ENCODE measurements at places on chromosomes 7 and 10. TPM values are rescaled to one million over a fixed set of nuclear protein-coding genes. Genes with fewer than 3 reads are reported as not detected.

DNA sequence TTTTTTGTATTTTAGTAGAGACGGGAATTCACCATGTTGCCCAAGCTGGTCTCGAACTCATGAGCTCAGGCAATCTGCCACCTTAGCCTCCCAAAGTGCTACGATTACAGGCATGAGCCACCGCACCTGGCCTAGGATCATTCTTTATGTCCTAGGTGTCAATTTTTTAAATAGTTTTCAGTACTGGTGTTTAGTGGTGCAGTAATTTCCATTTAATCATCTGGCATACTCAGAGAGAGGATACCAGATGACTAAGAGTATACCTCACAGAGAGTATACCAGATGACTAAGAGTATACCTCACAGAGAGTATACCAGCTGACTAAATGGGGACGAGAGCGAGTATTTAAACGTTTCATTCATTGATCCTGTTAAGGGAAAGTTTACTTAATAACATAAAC lies 37.3 kb upstream of the TMEM248 start:
- no peak for DNase-seq

GRCh38 chr7:143331179-143331801 lies 15.4 kb downstream of the CLCN1 start:
- DNase-seq, result no peak

DNA sequence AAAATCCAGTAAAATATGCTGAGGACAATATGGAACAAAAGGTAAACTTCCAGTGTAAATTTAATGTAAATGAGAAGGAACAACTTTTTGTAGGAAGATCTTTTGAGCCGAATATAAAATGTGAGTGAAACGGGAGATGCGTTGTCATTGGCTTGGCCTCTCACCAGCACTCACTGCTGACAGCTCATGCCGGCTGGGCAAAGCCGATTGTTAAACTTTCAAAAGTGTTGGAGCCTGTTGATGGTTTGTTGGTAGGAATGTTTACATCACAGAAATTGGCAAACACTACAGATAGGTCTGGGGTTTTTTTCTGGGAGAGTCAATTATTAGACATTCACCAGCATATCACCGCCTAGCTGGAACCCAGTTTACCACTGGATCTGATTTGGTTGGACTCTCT lies 6.1 kb downstream of the PSTK start:
- no peak for DNase-seq

DNA sequence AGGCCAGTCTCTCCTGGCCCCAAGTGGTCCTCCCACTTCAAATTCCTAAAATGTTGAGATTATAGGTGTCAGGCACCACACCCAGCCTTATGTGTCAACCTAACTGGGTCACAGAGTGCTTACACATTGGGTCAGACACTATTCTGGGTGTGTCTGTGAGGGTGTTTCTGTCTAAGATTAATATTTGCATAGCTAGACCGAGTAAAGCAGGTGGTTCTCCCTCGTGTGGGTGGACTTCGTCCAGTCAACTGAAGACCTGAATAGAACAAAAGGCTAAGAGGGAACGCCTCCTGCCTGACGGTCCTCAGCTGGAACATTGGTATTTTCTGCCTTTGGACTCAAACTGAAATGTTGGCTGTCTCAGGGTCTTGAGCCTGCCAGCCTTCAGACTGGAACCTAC lies 11.5 kb downstream of the PPIF start:
- DNase-seq, result peak; percentile 34

DNA sequence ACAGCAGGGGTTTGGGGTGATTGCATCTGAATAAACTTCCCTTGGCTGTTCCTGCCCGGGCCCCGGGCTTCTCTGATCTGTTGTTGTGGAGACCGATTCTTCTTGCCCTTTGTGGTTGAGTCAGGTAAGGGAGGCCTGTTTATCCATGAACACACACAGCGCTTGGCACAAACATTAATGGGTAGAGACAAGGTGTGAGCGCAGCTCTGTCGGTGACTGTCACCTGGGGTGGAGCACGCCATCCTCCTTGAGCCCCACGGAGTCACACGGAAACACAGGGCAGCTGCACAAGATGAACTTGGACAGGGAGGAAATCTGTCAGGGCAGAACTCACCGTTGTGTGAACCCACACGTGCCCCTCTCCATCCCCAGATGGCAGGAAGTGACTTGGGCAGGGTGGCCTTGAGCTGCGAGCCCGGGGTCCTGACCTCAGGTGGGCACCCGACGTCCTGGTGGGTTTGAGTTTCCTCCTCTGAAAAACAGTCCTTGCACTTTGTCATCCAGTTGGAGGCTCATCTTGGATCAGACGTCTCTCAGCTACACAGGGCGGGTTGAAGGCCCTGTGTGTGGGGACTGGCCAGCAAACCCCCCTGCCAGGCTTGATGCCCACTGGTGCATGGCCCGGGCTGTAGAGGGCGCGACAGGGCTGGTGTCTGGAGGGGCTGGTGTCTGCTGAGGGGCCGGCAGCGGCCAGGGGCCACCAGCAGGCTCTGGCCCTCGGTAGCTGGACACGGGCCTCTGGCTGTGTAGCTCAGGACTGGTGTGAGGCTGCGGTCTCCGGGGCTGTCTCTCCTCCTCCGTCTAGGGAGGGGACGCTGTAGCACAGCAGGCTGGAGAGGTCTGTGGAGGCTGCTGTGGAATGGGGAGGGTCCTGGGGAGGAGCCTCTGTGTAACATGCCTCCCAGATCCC lies 24.2 kb upstream of the SHH start:
- no peak for DNase-seq

DNA sequence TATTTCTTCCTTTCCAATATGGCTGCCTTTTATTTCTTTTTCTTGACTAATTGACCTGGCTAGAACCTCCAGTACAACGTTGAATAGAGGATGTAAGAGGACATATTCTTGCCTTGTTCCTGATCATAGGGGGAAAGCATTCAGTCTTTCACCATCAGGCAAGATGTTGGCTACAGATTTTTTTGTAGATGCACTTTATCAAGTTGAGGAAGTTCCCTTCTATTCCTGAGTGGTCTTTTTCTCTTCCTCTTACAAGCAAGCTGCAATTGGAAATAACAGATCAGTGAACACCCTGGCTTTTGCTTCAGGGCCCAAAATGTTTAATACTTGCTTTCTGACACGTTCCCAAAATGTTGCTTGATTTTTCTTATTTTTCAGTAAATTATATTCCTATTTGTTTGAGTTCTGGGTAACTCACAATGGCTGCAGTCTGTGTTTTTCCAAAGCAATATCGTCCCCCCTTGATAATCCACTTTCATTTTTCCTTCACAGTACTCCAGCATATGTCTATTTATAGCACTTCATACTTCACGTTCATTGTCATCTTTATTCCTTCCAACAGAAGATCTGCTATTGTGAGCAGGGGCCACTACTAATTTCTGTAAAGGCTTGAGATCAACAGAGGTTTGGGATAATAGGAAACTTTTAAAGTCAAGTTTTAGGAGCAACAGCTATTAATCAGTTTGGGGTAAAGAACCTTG lies 11.7 kb downstream of the CPEB3 start:
- DNase-seq, result no peak

DNA sequence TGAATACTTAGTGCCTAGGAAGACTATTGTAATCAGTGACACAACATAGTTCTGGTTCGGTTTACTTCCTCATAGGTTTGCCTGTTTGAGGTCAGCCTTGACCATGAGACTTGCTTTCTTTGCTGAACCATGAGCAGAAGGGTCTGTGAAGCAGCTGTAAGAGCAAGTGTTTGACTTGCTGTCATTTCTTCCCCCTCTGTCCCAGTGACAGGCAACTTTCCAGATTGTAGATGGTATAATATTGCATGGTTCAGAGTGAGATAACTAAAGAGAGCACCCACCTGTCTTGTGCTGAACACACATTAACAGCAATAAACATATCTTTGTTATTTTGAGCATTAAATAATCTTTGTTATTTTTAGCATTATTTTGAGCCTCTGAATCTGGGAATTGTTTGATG lies 9.3 kb upstream of the RTKN2 start:
- no peak for DNase-seq

GRCh38 chr10:47286591-47287315 lies 13.2 kb upstream of the GDF10 start:
- DNase-seq, result no peak

GRCh38 chr7:121116396-121116795 lies 127.9 kb downstream of the CPED1 start:
- DNase-seq, result no peak

GRCh38 chr10:125016611-125017202 lies 74.8 kb downstream of the ZRANB1 start:
- DNase-seq, result no peak

DNA sequence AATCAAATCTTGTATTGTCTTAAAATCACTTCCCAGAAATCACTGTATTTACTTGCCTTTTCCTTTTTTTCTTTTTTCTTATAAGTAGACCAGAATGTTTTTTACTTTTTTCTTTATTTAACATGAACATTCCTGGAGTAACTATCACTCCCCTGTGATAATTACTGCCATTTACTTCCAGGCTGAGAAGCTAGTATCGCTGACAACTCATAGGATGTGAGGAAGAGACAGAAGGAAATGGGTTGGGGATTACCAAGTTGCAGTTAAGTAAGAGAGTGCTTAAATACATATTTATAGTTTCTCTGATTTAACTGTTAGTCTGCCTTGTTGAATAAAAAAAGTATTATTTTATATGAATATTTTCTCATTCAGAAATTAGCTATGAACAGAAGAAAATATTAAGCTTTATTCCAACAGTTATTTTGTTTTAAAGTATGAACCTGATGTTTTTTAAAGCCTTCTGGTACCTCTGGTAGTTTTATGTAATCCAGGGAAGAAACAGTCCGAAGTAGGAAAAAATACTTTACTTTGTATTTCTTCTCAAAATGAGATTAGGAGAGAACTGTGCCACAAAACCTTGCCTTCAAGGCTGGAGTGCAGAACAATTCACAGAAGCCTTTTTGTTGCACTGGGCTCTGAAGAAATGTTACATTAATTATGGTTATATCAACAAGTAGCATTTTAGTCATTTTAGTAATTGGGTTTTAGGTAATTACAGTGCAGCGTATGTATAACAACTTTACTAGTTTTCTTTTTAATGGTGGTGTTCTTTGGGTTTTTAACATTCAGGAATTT lies 72.8 kb downstream of the SHOC2 start:
- no peak for DNase-seq

DNA sequence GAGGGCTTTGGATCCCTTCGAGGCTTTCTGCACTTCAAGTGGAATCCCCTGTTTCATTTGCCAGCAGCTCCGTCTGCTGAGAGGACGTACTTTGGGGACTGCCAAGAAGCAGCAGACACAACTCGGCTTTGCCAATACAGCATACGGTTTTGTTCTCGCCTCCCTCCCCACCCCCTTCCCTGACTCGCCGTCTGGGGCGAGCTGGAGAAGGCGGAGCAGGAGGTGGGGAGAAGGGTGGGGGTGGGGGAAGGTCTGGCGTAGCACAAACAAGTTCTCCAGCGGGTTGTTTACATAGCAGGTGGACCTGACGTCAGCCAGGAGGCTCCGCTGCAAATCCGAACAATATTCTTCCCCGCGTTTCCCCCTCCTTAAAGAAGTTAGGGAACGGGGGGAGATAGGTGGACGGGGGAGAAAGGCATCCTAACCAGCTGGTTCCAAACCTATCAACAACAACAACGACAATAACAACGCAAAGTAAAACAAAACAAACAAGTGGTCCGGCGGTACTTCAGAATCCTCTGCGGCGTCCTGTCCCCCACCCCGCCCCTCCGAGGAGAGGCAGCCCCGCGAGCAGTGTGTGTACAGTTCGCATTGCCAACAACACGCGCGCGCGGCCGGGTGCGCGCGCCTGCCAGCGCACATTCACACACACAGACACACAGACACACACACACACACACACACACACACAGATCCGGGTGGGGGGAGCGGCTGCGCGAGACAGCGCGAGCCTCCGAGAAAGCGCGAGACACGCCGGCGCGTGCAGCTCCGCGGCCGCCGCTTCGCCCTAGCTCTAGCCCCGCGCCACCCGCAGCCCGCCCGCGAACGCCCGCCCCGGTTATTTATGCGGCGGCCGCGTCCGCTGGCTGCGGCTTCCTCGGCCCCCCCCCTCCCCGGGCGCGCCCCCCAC lies 167.0 kb upstream of the PPP1R3A start:
- DNase-seq, result peak; percentile 94

Gene FOXI2
- not detected for total RNA-seq

Gene CUX1
- total RNA-seq, result 87.1 TPM

Gene INMT
- total RNA-seq, result 1.5 TPM

Gene SEPTIN7
- 355 TPM for total RNA-seq

Gene IGF2BP3
- 70.0 TPM for total RNA-seq

Gene KCNMA1
- total RNA-seq, result 98.1 TPM
